Heart left ventricle (tissue), 16 donors: ENCODE measurements at places on chromosomes 4 and X. TPM values are rescaled to one million over a fixed set of nuclear protein-coding genes. Genes with fewer than 3 reads are reported as not detected.

The GPR143 gene
- 0.11 TPM for polyA plus RNA-seq

The DUSP9 gene
- 0.04 TPM for polyA plus RNA-seq

The SLC9B1 gene
- polyA plus RNA-seq: 0.07 TPM

The NAP1L3 gene
- polyA plus RNA-seq: 1.1 TPM

DNA sequence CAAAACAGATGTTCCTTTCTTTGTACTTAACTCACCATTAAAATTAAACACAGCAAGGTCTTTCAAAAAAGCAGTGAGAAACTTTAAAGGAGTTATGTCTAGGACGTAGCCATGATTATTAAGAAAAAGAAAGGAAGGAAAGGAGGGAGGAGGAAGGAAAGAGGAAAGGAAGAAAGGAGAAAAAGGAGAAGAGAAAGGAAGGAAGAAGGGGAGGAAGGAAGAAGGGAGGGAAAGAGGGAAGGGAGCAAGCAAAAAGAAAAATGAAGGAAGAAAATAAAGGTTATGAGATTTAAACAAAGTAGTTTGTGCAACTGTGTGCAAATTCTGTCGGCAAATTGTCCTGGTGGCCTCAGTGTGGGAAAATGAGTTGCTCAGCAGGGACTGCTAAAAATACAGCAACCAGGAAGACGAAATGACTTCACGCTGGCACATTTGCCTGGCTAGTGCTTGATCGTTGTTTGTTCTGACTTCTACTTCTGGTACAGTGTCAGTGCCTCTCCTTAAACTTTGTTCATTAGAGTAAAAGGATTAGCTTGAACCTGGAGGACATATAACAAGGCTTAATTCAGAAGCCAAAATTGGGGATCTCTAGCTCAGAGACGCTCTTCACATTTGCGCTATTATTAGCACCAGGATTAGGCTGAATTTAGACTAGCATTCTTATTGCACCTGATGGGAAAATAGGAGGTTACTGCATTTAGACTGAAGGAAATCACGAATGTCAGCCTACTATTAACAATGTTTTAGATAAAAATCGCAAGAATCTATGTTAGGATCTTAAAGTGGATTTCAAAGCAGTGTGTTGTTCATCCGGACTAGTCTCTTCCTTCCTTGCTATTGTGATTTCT, 81.2 kb downstream of the DCK start:
- DNase-seq: peak; percentile 52

GRCh38 chr4:52105276-52105675, 54.2 kb downstream of the SPATA18 start:
- no peak for DNase-seq

DNA sequence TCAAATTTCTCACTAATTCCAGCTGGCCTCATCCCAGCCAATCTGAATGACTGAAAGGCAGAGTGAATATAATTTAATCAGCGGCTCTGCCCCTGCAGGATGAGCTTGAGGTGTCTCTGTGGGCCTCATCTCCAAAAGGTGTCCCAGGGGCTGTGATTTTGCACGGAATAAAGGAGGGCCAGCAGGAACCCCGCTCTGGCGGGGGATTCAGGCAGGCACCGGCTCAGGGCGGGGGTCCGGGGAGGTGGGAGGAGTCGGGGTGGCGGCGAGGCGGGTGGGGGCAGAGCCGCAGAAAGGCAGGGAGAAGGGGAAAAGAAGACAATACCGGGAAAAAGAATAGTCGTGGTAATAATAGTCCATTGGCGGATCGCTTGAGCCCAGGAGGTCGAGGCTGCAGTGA, 16.0 kb upstream of the ERCC6L start:
- DNase-seq: no peak

- no peak for DNase-seq
These were observed 22.2 kb downstream of the RBPJ start for GRCh38 chr4:26343038-26343398.

DNA sequence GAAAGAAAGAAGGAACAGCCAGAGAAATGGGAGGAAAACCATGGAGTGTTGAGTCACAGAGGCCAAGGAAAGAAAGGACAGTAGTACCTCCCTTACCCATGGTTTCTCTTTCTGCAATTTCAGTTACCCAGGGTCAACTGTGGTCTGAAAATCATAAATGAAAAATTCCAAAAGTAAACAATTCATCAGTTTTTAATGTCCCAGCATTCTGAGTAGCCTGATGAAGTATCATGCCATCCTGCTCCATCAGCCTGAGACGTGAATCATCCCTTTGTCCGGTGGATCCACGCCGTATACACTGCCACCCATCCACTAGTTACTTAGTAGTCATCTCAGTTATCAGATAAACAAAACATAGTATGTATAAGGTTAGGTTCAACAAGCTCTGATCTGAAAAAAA, 114.2 kb downstream of the COMMD8 start:
- no peak for DNase-seq

DNA sequence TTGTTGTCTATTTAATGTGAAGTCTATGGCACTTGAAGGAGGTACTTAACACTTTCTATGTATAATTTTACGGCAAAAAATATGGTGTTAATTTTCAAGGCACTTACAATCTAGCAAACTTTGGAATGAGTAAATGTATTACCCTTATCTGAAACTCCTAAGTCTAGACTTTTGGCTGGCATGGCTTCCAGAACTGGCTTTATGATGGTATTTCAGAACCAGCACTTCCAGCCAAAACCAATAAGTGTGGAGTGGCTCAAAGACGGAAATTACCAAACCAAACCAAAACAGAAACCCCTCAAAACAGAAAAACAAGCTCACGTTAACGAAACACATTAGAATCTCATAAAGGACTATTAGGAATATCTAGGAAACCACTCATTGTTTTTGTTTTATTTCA, 205.6 kb upstream of the HAND2 start:
- DNase-seq: no peak

DNA sequence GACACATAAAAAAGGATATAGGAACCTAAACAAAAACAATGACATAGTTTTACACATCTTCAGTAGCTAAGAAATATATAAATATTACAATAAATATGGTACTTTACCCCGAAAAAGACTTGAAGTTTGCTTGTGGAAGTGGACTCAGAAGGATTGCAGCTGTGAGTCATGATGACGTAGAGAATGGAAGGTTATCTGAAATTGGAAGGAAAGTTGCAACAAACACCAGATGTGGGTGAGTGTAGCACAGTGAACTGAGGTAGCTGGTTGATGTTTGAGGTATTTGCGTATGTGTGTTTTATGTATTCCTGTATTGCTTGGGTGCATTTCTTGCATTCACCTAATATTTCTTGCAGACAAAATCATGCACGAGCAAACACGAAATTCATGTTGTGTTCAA, 113.0 kb downstream of the ARX start:
- no peak for DNase-seq

DNA sequence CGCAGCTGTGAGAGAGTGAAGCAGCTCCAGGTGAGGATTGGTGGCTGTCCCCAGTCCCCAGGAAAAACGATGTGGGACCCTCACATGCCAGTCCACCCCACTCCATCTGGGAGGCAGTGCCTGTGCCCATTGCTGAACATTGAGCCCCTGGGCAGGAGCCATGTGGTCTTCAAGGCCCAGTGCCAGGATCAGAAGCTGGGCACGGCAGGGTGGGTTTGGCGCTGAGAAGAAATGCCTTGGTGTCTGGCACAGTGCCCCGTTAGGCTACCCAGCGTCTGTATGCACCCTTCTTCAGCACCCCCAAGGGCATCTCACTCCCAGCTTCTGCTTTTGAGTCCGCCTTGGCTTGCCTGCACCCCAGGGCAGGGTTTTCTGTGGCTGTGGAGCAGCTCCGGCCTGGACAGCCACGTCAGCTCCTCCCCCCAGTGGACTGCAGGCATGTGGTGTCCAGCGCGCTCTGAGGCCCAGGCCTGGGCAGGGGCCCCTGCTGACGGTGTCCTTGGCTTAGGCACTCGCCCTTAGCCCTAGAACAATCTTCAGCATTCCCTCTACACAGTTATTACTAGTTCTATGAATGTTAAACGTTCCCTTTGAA, 28.6 kb downstream of the RGS12 start:
- DNase-seq: peak; percentile 77

- no peak for DNase-seq
These were observed 14.8 kb downstream of the PTPN13 start for GRCh38 chr4:86608757-86609375.

DNA sequence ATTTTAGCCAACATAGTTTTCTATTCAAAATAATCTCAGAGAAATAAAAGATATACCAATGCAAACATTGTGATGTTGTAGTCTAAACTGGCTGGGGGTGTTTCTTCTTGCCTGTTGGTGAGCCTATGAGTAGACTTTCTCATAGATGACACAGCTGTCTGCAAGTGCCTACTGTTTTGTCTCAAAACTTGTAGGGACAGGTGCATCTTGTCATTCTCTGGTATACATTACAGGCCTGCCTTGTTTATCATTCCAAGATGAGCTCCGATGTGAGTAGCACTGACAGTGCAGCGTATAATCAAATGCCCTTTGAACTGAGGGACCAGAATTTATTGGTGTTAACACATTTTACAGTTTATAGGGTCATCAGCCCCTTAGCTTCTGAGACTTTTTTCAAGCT, 353.8 kb downstream of the PRDM5 start:
- DNase-seq: no peak
